ENCODE measurements at places on chromosomes 2 and 18. TPM values are rescaled to one million over a fixed set of nuclear protein-coding genes. Genes with fewer than 3 reads are reported as not detected.
A peak's percentile ranks its signal among the peaks of the same experiment; 100 is the strongest.

- no peak for DNase-seq
Observed at GRCh38 chr2:129759472-129760010, 219.9 kb upstream of the RAB6C start.

DNA sequence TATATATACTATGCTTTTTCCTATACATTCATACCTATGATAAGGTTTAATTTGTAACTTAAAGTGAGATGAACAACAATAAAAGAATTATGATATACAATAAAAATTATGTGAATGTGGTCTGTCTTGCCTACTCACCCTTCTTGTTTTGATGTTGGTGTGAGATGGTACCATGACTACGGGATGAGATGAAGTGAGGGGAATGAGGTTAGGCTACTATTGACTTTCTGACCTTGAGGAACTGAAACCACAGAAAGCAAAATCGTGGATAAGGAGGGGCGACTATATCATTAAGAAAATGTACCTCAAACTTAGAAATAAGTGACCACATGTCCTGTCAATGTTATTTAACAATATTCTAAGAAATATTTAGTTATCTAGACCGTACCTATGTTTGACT, 103.9 kb upstream of the PPP1CB start:
- DNase-seq, result no peak

- no peak for DNase-seq
Observed at GRCh38 chr2:77328134-77328931, 193.8 kb downstream of the LRRTM4 start.

- DNase-seq, result no peak
Observed at GRCh38 chr2:121791801-121792221, 36.4 kb downstream of the TSN start.

GRCh38 chr2:193326296-193326695, 1131.6 kb upstream of the TMEFF2 start:
- no peak for DNase-seq

GRCh38 chr18:55096263-55096951, 137.1 kb upstream of the CCDC68 start:
- DNase-seq, result peak; percentile 64

- no peak for DNase-seq
Observed at GRCh38 chr2:180571559-180571958, 408.8 kb upstream of the UBE2E3 start.

DNA sequence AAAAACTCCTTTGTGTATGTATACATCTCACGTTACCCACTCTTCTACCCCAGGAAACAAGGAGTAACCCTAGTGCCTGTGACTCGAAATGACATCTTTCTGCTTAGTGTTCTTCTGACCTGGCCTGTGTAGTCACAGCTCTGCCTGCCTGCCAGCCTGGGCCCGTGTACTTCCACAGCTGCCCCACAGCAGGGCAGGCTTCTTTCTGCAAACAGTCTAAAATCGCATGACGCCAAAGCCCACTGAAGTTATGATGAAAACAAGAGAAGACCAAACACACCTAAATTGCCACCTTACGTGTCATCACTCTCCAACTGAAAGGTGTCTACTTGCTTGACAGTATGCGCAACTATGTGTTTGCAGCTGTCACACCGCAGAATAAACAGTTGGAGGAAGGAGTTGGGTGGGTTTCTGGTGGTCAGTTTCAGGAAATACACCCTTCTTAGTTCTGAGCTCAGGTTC, 1.5 kb downstream of the GAREM1 start:
- DNase-seq, result peak; percentile 12

DNA sequence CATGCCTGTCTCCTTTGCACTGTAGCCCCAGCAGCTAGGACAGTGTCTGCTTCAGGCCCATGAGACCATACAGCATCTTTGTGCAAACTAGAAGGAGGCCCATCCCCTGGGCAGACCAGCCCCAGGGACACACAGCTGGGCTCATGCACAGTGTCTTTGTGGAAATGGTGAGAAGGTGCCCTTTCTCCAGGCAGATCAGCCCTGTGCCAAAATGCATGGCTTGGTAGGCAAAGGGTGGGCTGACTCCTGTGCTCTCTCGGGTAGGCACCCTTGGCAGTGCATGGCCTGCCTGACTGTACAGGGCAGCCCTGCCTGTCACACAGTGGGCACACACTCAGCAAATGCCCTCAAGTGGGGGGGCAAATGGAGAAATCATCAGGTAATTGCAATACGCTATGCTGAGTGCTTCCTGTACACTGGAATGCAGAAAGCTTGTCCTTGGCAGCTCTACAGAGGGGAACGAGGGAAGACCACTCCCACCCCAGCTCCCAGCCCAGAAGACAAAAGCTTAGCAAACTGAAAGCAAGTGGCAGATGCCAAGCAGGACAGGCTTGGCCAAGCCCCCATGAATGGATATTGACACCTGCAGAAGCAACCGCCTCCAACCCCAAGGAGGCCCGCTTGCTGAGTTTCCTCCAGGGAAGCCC, 21.6 kb downstream of the TNS1 start:
- DNase-seq, result no peak

DNA sequence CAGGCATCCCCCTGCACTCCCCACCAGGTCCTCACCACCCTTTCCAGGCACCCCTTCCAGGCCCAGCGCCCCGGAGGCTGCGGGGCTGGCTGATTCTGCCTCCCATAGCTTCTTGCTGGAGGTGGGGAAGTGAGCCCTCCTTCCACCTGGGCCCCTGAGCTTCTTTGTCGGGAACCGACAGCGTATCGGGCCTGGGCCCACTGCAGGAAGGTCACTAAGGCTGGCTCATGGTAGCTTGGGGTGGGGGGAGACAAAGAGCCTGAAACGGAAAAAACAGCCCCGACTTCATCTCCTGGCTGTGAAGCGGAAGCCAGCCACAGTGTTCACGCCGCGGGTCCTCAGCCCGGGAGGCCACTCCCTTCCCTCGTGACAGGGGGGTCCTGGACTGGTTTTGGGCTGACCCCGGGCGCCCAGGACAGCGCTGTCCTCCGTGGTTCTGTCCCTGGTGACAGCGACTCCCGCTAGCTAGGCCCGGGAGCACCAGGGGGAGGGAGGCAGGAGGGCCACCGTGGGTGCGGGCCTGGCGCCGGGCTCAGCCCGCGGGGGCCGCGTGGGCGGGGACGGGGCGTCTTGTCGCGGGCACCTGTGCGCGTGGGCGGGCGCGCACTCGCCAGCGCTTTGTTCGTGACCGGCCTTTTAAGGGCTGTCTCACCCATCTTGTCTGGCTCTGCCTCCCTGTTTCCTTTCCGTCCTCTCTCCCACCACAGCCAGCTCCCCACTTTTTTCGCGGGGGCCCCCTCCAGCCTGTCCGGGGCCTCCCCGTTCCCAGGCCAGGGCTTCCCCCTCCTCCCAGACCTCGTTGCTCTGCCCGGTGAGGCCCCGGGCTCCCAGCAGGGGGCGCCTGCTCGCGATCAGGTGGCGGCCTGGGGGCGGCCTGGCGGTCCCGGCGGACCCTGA, 64.9 kb downstream of the DNMT3A start:
- DNase-seq, result peak; percentile 61

GRCh38 chr2:216235462-216235861, 126.3 kb downstream of the XRCC5 start:
- DNase-seq, result no peak

- no peak for DNase-seq
Observed at GRCh38 chr2:236936446-236936940, 149.2 kb upstream of the COPS8 start.

DNA sequence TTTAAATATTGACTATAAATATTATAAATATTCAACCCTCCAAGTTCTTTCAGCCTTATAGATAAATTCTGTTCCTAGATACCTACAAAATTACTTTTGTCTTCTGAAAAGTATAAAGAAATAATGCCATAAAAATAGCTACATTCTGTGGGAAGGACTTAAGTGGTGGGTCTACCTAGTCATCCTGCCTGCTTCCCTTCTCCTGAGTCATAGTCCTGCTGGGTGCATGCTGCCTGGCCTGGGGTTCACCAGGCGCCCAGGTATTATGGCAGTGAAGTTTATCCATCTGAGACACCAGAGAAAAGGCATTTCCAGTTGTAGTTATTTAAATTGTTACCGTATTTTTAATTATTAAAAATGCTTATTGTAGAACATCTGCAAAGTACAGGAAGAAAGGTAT, 167.5 kb downstream of the SLC39A10 start:
- DNase-seq, result no peak

- DNase-seq, result no peak
Observed at GRCh38 chr18:36757991-36758390, 70.8 kb downstream of the TPGS2 start.

GRCh38 chr2:108613261-108614042, 79.2 kb downstream of the LIMS1 start:
- DNase-seq, result no peak

DNA sequence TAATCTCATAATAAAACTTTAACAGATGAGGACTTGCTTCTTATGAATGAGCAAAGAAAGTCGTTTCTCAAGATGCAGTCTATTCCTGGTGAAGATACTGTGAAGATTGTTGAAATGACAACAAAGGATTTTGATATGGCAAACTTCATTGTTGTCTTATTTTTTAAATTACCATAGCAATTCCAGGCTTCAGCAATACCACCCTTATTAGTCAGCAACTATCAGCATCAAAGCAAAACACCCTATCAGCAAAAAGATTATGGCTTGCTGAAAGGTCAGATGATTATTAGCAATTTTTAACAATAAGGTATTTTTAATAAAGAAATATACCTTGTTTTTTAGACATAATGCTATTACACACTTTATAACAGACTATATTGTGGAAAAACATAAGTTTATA, 88.3 kb downstream of the COL5A2 start:
- DNase-seq, result no peak

GRCh38 chr2:128752691-128753263, 434.1 kb upstream of the HS6ST1 start:
- DNase-seq, result no peak

DNA sequence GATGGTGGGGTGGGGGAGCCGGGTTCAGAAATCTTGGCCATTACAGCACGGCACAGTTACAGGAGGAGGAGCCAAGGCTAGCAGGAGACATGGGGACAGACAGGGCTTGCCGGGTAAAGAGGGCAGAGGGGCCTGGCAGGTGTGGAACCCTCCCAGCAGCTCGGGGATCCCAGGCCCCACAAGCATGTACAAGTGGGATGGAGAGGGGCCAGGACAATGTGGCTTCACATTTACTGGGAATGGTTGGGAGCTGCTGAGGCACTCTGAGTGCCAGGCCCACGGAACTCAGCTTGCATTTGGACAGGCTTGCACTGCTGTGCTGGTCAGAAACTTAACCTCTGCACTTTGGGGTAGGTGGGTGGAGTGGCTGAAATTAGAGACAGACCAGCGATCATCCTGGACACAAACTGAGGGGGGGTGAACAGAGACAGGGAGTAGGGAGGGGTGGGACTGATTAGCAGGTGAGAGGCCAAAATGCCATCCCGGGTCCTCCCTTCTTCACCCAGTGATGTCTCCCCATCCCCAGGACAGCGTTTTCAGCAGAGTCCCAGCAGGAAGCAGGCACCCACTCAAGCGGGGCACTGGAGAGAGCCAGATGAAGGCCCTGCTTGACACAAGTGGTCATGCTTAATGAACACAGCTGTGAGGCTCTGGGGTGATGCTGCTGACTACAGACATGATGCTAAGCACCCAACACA, 9.6 kb downstream of the PER2 start:
- no peak for DNase-seq

DNA sequence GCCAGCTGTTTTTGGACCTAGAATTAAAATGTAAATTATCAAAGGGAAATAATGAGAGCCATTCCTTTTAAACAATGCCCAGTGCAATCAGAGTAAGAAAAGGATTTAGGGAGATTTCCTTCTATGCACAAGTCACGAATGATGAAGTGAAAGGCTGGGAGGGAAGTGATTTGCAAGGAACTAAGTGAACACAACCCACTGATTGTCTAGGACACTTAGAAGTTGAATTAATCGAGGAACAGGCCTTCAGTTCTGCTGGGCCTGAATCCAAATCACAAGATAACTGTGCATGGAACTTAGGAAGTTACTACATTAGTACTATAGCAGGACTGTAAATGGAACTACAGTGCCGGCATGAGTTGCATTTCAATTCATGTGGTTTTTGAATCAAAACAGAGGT, 17.7 kb downstream of the MAP2 start:
- peak; percentile 12 for DNase-seq

DNA sequence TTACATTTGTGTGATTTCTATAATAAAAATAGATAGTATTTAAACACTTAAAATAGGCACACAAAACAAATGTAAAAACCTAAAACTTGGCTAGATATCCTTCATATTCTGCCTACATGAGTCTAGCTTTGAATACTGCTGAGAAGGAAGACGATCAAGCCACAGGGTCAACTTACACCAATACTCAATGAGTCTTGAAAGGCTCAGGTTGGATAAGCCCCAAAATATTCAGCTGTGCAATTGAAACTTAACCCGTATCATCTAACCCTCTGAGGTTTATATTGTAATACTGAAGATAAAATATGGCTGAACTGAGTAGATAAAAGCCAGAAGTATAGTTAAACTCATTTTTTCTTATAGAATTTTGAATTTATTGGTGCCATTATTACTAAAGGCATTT, 313.0 kb upstream of the NRXN1 start:
- DNase-seq, result no peak

IL1R1 gene
- 5.5 TPM for total RNA-seq

MTCL1 gene
- 36.7 TPM for total RNA-seq

TCF23 gene
- total RNA-seq, result not detected

ITSN2 gene
- total RNA-seq, result 56.8 TPM
